ENCODE measurements at places on chromosomes 1 and 21.

GRCh38 chr1:111198836-111199235, 1.6 kb downstream of the DENND2D start:
- DNase-seq: no peak

DNA sequence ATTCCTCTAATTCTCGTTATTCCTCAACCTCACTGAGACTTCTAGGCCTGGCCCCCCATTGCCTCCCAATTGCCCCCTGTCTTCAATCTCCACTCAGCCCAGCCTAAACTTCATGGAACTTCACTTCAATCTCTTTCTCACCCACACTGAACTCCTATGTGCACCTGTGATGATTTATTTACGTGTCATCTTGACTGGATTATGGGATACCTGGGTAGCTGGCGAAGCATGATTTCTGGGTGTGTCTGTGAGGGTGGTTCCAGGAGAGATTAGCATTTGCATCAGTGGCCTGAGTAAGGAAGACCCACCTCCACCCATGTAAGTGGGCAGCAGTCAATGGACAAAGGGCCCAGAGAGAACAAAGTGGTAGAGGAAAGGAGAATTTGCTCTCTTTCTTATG, 587.0 kb downstream of the NPHP4 start:
- DNase-seq: no peak

GRCh38 chr21:42640486-42640885, 12.9 kb upstream of the PDE9A start:
- no peak for DNase-seq

GRCh38 chr1:163071405-163072255, 2.5 kb downstream of the RGS4 start:
- DNase-seq: peak; percentile 86

DNA sequence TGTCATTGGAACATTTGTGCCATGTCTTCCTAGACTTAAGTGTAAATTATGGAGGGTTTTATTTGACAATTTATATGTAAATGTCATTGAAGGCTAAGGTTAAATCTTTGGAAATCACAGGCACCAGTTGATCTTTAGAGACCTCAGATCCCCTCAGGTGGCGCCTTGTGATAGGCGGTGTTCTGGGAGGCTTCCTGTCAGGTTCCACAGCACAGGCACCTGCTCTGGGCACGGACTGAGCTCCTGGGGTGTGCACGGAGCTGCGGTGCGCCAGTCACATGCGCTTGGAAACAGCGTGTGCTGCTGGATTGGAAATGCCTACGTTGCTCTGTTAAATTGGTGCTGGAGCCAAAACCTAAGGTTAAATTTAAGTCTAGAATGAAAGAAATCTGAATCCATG, 12.1 kb downstream of the CD46 start:
- DNase-seq: no peak

DNA sequence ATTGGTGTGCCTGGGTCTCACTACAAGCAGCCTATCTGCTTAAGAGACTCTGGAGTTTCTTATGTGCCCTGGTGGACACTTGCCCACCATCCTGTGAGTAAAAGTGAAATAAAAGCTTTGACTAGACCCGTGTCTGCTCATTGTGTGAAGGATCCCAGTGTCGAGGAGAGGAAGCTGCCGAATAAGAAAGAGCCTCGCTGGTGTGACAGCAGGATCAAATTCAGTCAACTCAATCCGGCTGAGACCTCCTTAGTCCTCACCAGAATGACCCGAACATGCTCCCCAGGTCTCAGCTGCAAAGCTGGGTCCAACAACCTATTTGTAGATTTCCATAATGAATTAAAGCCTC, 14.8 kb downstream of the CD2 start:
- no peak for DNase-seq

GRCh38 chr1:196678510-196678884, 26.7 kb downstream of the CFH start:
- DNase-seq: no peak

DNA sequence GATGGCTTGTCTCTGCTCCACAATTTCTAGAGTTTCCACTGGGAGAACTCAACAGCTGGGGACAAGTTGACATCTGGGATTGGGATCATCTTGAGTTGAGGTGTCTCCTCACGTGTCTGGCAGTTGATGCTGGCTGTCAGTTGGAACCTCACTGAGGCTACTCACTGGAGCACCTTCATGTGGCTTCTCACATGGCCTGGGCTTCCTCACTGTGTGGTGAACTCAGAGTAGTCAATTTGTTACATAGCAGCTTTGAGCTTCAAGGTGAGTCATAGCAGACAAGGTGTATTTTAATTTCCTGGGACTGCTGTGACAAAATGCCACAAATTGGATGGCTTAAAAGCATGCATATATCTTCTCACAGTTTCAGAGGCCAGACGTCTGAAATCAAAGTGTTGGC, 44.0 kb downstream of the NTNG1 start:
- DNase-seq: no peak

DNA sequence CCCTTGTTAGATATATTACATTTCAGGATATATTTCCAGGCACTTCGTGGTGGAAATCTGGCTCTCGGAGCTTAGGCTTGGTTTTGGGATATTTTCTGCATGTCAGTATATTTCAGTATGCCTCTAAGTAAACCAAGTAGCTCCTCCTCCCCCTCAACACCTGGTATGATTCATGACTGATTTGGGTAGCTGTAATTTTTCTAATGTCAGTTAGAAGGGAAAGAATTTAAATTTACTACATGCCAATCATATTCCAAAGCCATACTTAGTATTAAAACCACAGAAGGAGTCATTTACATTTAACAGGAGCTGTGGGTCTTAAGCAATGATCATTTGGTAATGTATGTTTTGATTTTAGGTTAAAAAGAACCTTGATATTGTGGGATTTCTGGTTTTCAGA, 40.6 kb downstream of the ST6GALNAC3 start:
- no peak for DNase-seq

- no peak for DNase-seq
Measured at GRCh38 chr21:42386034-42386591, 9.7 kb downstream of the TMPRSS3 start.

GRCh38 chr1:205592443-205593003, 39.3 kb downstream of the ELK4 start:
- DNase-seq: no peak

GRCh38 chr1:172826096-172826741, 167.3 kb downstream of the FASLG start:
- DNase-seq: peak; percentile 49

- DNase-seq: no peak
Measured at GRCh38 chr1:36472656-36473055, 8.5 kb upstream of the MRPS15 start.

- no peak for DNase-seq
Measured at GRCh38 chr1:223243441-223244050, 100.5 kb upstream of the TLR5 start.

GRCh38 chr1:225418059-225418458, 9.8 kb downstream of the LBR start:
- no peak for DNase-seq
